ENCODE measurements at places on chromosomes 3 and 15. TPM values are rescaled to one million over a fixed set of nuclear protein-coding genes. Genes with fewer than 3 reads are reported as not detected.

The PHLDB2 gene
- total RNA-seq = 2.2 TPM

The ZBTB20 gene
- total RNA-seq = 3.2 TPM

The CCR2 gene
- total RNA-seq = 0.42 TPM

The SPRED1 gene
- 2.5 TPM for total RNA-seq

The HDC gene
- total RNA-seq = 0.19 TPM

The BFSP2 gene
- total RNA-seq = 0.61 TPM

The OXSR1 gene
- total RNA-seq = 61.2 TPM

The ACAP2 gene
- total RNA-seq = 36.3 TPM

The NRROS gene
- total RNA-seq = 23.6 TPM

The ZNF717 gene
- total RNA-seq = 9.1 TPM

The TRIM71 gene
- 0.06 TPM for total RNA-seq

The FBXW12 gene
- not detected for total RNA-seq

The APOD gene
- total RNA-seq = not detected

The CELF6 gene
- 0.42 TPM for total RNA-seq

The BBS4 gene
- 13.4 TPM for total RNA-seq

The ARGFX gene
- total RNA-seq = not detected
